ENCODE measurements at places on chromosomes 2 and 18.

GRCh38 chr2:68388772-68389171 lies 23.7 kb downstream of the PLEK start:
- no peak for DNase-seq

GRCh38 chr2:153101187-153101586 lies 377.4 kb downstream of the RPRM start:
- DNase-seq: no peak

GRCh38 chr18:23059541-23060465 lies 75.5 kb upstream of the CABLES1 start:
- no peak for DNase-seq

- DNase-seq: no peak
Measured at GRCh38 chr18:51168960-51169662, 28.4 kb downstream of the MEX3C start.

DNA sequence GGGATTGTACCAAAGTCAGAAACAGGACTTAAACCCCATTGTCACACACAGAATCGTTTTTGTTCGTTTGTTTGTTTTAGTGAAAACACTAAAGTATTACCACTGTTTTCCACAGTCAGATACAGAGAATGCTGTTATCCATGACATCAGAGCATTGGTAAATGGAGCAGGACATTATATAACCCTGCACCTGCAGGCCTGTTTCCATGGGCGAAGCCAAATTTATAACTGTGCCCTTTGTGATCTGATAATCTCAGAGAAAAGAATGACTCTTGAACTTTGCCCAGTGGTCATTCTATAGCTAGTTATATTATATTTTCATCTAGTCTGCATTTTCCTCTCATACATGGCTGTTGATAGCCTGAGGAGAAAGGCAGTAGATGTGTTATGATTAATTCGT lies 217.6 kb downstream of the TMEM182 start:
- DNase-seq: no peak

- no peak for DNase-seq
Measured at GRCh38 chr2:31057691-31058090, 80.5 kb downstream of the GALNT14 start.

DNA sequence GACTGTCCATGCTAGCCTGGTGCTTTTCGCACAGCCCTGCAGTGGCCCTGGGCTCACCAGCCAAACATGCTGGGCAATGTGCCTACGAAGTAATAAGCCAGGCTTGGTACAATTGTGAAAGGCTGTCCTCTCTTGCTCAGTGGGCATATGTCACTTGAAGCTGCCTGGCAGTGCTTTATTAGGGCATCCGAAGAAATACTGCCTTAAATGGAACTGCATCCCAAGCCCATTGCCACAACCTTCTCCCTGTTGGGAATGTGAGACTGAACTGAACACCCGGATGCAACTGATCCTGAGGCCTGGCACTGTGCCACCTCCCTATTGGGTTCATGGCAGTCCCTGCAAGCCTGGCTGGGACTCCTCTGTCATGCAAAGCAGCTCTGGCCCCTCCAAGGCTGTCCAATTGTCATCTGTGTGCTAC lies 15.9 kb downstream of the CAPG start:
- DNase-seq: peak; percentile 39

DNA sequence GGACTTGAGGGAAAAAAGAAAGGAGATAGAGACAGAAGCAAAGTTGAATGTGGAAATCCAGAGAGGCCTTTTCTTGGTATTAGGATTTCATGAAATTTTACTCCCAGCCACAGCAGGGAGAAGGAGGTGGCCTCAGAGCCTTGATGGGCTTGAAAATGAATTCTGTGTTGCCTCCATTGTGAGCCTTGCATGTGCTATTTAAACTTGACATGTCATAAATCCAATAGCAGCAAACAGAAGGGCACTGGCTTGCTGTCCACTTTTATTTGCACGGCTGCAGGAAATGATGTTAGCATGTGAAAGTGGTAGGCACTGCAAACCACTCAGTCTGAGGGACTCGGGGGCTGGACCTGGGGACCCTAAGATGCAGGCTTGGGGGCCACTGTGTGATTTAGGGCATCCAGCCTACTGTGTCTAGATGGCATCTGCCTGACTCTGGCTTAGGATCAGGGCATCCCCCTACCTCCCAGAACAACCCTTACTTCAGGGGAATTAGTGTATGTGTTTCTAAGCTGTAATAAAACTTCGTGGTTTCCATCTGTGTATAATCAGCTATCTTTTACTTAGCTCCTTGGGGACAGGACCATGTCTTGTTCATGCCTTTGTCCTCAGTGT lies 139.1 kb upstream of the SKOR2 start:
- no peak for DNase-seq

All from nucleus accumbens (tissue), 56 donors.